ENCODE measurements at places on chromosomes 1 and 21.

GRCh38 chr1:32736812-32737791 is 34.5 kb upstream of the SYNC start:
- no peak for DNase-seq

- DNase-seq, result no peak
These were observed 36.6 kb downstream of the C1orf87 start for GRCh38 chr1:60036856-60037460.

- peak; percentile 11 for DNase-seq
These were observed 21.0 kb downstream of the S100A10 start for GRCh38 chr1:151972542-151973248.

DNA sequence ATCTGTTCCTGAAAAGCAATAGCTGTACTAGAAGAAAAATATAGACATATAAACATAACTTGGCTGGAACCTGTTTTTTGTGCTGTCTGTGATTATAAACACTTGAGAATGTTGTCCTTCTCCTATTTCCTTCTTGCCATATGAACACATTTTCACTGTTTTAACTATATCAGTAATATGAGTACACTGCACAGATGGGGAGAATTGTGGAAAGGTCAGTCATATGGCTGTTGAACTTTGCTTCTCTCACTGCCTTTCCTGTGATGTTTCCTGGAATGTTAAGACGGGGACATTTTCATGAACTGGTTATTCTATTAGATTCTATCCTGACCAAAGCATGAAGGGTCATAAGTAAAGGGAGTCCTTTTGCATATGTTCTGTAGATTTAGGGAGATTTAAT is 24.9 kb downstream of the HMCN1 start:
- DNase-seq, result no peak

DNA sequence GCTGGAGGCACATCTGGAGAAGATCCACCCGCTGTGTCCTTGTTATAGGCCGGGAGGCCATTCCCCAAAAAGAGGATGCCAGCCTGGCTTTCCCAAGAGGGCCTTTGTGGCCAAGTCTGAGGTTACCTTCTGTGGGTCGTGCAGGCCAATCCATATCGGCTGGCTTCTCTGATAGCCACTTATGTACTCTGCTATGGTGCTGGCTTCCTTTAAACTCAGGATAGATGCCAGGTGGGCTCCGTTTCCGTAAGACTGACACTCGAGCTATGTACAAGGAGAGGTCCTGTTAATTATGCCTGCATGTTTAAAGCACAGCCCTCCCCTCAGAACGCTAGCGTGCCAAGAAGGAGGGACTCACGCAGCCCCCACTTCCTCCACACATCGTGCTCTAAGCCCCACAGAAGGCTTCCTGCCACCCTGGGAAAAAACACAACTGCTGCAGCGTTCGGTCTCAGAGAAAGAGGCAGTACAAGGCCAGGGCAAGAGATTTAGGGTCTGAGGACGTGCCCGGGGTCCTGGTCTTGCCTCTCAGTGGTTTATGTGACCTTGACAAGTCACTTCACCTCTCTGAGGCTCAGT is 11.6 kb downstream of the REG4 start:
- DNase-seq, result no peak

DNA sequence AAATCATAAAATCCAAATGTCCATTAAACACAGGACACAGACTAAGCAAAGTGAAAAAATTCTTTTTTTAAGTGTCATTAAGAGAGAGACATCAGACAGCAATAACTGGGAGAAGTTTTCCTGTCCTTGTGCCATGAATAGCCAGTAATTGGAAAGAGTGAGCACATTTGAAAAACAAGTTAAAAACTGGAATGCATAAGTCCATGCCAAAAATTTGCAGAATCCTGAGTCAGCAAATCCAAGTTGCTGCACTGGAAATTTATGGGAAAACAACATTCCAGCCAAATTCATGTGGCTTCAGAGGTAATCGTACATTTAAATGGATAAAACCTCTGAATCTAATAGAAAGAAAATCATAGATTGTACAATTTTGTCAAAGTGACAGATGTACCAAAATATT is 291.4 kb downstream of the LRRC40 start:
- DNase-seq, result no peak

- peak; percentile 38 for DNase-seq
These were observed 32.9 kb upstream of the DIPK1A start for GRCh38 chr1:92994105-92994712.

DNA sequence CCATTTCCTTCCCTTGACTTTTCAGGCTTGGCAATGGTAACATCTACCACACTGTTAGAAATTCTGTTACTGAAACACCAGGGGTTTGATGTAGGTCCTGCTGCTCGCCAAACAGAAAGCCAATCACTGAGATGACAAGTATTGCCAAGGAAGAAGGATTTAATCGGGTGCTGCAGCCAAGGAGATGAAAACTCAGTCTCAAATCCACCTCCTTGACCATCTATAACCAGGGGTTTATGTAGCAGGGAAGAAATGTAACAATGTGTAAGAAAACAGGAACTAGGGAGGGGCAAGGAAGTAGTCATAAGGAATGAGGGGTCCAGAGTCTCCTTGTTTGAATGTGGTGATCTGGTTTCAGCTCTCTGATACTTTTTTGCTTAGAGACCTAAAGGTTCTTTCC is 25.4 kb downstream of the PLA2G2A start:
- no peak for DNase-seq

Measured in stimulated activated CD4-positive, alpha-beta T cell treated with anti-CD3 and anti-CD28 coated beads, Interleukin-4, amount 100 ng/mL, for 1 hour (primary cell).